Left forelimb (tissue), 1 donor: ENCODE measurements at places on chromosomes 2 and 18.
A peak's percentile ranks its signal among the peaks of the same experiment; 100 is the strongest.

- DNase-seq: no peak
Measured at GRCh38 chr2:182862091-182862490, 4.3 kb downstream of the FRZB start.

GRCh38 chr2:27054721-27055120 lies 3.3 kb downstream of the AGBL5 start:
- DNase-seq: no peak

DNA sequence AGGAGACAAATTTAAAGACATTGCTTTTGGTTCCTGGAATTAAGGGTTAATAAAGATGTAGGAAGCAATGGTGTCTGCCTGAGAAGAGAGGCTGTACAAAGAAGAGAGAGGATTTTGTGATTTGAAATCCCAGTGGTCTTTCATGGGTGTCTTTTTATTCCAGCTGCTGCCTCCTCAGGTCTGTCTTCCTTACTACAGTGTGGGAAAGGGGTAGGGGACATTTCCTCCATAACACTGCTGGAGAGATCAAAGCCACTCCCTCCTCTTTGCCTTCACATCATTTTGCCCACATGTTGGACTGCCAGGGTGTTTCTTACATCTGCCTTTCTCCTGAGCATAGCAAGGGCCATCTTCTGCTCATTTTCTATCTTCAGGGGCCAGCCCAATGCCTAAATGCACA lies 348.5 kb downstream of the EN1 start:
- no peak for DNase-seq

DNA sequence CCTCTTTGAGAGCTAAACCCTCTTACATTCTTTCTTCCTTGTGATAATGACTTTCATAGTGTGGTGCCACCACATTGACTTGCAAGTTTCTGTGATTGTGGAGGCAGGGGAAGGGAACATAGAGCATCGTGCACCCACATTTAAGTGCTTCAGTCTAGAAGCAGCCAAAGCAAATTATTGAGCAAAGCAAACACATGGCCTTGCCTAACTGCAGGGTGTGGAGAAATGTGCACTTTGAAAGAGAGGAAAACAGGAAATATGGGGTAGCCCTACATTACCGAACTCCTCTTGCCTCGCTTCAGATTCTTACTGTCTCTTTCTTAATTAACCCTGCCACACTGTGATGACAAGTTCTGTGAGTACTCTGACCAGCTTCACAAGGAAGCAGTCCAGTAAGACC lies 814.6 kb downstream of the SLC4A3 start:
- DNase-seq: no peak

GRCh38 chr2:71923887-71924533 lies 223.7 kb downstream of the CYP26B1 start:
- DNase-seq: peak; percentile 69

GRCh38 chr18:71371951-71372605 lies 1083.2 kb downstream of the SOCS6 start:
- no peak for DNase-seq

DNA sequence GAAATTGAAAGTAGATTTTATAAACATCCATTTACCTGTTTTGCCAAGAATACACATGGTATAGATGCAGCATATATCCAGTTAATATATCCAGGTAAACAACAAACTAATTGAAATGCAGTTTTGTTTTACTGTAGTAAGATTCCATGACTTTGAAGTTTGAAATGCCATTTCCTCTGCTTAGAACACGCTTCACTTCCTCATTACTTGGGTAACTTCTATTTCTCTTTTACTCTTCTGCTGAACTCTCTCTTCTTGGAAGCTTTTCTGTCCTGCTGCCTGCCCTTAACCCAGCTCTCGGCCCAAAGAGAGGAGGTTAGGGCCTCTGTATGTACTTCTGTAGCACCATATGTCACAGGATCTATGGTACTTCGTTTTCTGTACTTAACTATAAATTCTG lies 14.1 kb upstream of the IL1RL2 start:
- DNase-seq: no peak

GRCh38 chr2:223460774-223461211 lies 141.4 kb downstream of the SCG2 start:
- DNase-seq: no peak

- DNase-seq: no peak
Measured at GRCh38 chr2:193377789-193378188, 1183.1 kb upstream of the TMEFF2 start.

- DNase-seq: no peak
Measured at GRCh38 chr2:15918761-15919356, 21.5 kb upstream of the MYCN start.

DNA sequence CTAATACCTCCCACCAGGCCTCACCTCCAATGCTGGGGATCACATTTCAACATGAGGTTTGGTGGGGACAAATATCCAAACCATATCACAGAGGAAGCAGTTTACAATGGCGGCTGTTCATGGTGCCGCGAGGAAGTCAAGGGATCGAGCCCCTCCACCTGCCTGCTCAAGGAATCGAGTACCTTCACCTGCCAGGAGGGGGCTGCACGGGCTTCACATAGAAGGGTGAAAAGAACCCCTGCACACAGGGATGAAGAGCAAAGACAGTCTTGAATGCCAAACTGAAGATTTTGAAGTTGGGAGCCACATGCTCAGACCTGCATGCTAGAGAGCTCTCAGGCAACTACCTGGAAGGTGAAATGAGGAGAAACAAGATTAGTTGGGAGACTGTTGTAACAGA lies 110.3 kb downstream of the KCNF1 start:
- DNase-seq: peak; percentile 26

DNA sequence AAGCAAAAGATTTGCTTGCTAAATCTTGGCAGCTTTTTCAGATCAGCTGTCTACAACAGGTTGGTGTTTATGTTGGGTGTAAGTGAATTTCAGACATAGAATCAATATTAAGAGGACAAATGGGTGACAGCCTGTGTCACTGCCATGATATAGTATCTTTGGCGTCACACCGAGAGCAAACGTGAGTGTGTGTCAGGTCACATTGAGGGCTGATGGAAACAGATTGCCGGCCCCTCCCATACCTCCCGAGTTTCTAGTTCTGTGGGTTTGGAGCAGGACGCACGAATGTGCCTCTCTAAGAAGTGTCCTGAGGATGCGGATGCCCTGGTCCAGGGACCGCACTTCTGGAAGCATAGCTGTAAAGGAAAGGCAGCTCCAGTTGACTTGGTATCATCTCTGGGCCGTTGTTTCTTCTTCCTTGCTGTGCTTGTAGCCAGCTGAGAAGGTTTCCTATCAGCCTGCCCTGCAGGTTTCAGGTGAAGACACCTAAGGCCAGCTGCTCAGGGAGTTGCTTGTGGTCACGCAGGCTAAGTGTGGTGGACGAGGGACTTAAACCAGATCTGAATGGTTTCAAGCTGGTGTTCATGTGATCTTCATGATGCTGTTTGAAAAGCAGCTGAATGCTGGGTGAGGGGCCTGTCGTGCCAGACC lies 6.4 kb downstream of the AGAP1 start:
- no peak for DNase-seq

- DNase-seq: no peak
Measured at GRCh38 chr2:185221-185620, 78.6 kb downstream of the SH3YL1 start.

DNA sequence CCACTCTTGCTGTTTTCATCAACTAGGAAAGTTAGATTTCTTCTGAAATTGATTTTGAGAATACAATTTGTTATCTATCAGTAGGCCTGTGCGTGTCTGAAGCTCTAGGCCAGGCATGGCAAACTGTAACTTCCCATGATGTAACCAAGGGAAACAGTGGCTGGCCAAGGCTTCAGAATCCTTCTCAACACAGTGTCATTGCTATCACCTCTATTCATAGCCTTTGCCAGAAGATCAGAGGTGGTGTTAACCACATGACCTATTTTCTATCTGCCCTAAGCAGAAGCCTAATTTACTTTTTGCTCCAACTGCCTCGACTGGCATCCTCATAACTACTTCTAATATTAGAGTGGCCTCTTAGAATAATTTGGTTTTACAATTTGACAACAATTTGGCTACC lies 2.5 kb downstream of the ITGB6 start:
- no peak for DNase-seq

- DNase-seq: no peak
Measured at GRCh38 chr2:220144411-220144810, 517.0 kb downstream of the SLC4A3 start.

- DNase-seq: no peak
Measured at GRCh38 chr2:238467062-238467461, 40.3 kb downstream of the ASB1 start.

GRCh38 chr2:9656270-9656766 lies 25.5 kb upstream of the YWHAQ start:
- no peak for DNase-seq

GRCh38 chr2:176088048-176088936 lies 4.2 kb upstream of the HOXD13 start:
- peak; percentile 84 for DNase-seq

- DNase-seq: no peak
Measured at GRCh38 chr18:5311301-5311989, 15.9 kb upstream of the ZBTB14 start.

GRCh38 chr2:118224895-118225311 lies 136.6 kb downstream of the INSIG2 start:
- DNase-seq: no peak

DNA sequence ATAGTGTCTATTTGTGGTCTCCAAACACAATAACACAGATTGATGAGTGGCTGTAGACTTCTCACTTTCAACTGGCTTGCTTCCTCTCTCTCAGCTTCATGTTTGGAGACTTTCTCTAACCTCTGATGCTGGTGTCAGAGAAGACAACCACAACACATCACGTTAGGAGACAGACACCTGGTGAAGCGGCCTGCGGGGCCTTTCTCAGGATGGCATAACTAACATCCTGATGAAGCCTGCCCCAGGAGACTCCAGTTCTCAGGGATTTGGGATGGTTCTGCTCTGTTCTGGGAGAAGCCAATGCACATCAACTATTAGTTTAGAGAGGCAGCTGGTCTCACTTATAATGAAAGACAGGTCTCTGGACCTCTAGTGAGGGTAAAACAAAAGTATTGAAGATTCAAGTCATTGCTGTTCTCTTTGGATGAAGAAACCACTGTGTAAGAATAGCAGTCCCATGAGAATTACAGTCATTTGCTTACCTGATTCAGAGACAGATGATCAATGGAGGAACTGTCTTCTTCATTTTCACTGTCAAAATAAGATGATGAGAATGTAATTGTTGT lies 2.0 kb downstream of the IL1A start:
- no peak for DNase-seq
